ENCODE measurements at places on chromosomes 7 and 10. TPM values are rescaled to one million over a fixed set of nuclear protein-coding genes. Genes with fewer than 3 reads are reported as not detected.

Gene IGFBP3
- 122 TPM for total RNA-seq

Gene FAM25G
- not detected for total RNA-seq

Gene P4HA1
- total RNA-seq = 45.4 TPM

Gene C10orf143
- total RNA-seq = 1.7 TPM

Gene C10orf105
- total RNA-seq = not detected

Gene TCERG1L
- not detected for total RNA-seq

Gene SLC39A12
- not detected for total RNA-seq

Gene KNDC1
- total RNA-seq = 1.8 TPM

Gene SEMA3C
- 61.6 TPM for total RNA-seq

Gene SUN3
- not detected for total RNA-seq

DNA sequence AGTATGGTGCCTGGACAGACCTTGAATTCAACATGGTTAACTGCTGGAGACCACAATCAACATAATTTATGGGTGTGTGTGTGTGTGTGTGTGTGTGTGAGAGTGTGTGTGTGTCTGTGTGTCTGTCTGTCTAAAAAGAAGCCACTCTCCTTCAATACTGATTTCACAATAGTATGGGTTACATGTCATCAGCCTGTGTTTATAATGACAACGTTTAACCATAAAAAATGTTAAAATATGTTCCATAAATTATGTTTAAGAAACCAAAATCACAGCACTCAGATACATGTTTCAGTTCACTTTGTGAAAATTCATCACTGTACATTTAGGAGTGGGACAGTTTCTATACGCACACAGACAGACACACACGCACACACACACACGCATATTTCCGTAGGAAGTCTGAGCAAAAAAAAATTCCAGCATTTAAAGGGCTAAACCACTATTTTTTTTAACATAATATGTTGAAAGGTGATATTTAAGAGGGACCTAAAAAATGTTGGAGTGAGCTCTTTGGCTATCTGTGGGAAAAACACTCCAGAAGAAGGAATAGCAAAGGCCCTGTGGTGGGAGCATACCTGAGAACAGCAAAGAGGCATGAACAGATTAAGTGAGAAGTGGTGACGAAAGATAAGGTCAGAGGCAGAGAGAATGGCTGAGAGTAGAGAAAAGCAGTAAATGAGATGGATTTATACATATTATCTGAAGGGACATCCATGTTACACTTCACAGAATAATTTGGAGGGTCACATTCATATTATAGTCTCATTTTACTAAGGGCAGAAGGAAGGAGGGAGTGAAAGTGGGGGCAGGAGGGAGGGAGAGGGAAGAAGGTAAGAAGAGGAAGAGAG is 10.9 kb downstream of the PDZD8 start:
- no peaks in the 10 kb centered on the region for H3K36me3 ChIP-seq
- no peak overlapping the region for H3K4me3 ChIP-seq
- no peaks in the 10 kb centered on the region for H3K27me3 ChIP-seq
- peaks cover 35% of the 10 kb centered on the region for H3K4me1 ChIP-seq

GRCh38 chr7:7843240-7843639 is 124.8 kb upstream of the RPA3 start:
- no peak for DNase-seq
- H3K4me1 ChIP-seq = no peaks in the 10 kb centered on the region
- H3K36me3 ChIP-seq = no peaks in the 10 kb centered on the region
- H3K27ac ChIP-seq = no peak overlapping the region

GRCh38 chr7:43639858-43640491 is 57.1 kb downstream of the STK17A start:
- no peak for DNase-seq
- no peak overlapping the region for H3K4me3 ChIP-seq
- no peaks in the 10 kb centered on the region for H3K27me3 ChIP-seq
- H3K27ac ChIP-seq = peak overlapping the region; percentile 70
- H3K4me1 ChIP-seq = peaks cover 28% of the 10 kb centered on the region

GRCh38 chr7:115208710-115209560 is 287.0 kb downstream of the MDFIC start:
- no peak overlapping the region for H3K4me3 ChIP-seq
- H3K4me1 ChIP-seq = no peaks in the 10 kb centered on the region
- no peaks in the 10 kb centered on the region for H3K27me3 ChIP-seq
- DNase-seq = no peak
- no peaks in the 10 kb centered on the region for H3K36me3 ChIP-seq

DNA sequence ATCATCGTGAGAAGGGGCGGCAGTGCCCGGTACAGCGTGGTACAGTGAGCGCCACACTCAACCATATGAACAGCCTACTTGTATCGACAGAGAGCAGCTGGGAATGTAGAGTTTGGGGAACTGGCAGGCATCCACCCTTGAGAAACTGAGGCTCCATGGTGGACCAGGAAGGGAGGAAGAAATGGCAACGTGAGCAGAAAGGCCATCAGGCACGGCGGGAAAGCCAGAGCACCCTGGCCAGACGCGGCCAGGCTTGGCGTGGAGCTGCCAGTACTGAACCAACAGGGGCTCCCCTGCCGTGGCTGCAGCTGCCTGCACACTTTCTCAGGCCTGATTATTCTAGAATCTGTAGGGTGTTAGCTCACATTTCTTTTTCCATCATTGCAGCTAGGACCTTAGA is 442.3 kb downstream of the PTPRN2 start:
- no peaks in the 10 kb centered on the region for H3K4me1 ChIP-seq
- no peaks in the 10 kb centered on the region for H3K27me3 ChIP-seq
- no peak for DNase-seq
- H3K36me3 ChIP-seq = no peaks in the 10 kb centered on the region

- DNase-seq = no peak
- no peaks in the 10 kb centered on the region for H3K27me3 ChIP-seq
- H3K27ac ChIP-seq = no peak overlapping the region
Observed at GRCh38 chr7:104793066-104793465, 220.9 kb upstream of the KMT2E start.

DNA sequence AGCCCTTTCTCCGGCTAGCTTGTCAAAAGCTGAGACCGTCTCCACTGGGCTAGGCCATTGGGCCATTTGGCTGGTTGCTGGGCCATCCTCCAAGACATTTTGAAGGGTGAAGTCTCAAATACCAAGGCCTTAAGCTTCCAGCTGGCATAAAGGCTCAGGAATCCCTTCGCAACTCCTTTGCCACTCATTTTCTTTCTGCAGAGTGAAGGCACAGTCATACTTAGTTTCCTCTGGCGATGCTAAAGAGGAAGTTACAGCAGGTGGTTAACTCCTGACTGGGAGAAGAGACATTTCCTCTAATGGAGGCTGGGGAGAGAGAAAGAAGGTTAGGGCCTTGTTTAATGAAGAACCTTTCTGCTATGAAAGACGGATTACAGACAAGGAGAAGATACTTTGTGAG is 4.8 kb upstream of the REPIN1 start:
- no peak for DNase-seq
- H3K36me3 ChIP-seq = no peaks in the 10 kb centered on the region
- H3K4me3 ChIP-seq = no peak overlapping the region
- H3K4me1 ChIP-seq = peaks cover 14% of the 10 kb centered on the region
- no peaks in the 10 kb centered on the region for H3K27me3 ChIP-seq
- no peak overlapping the region for H3K27ac ChIP-seq

GRCh38 chr7:134532954-134533218 is 5.5 kb downstream of the AKR1B10 start:
- H3K4me3 ChIP-seq = no peak overlapping the region
- H3K4me1 ChIP-seq = no peaks in the 10 kb centered on the region
- no peaks in the 10 kb centered on the region for H3K36me3 ChIP-seq
- no peak for DNase-seq

GRCh38 chr7:127870231-127870907 is 160.9 kb downstream of the LRRC4 start:
- no peaks in the 10 kb centered on the region for H3K36me3 ChIP-seq
- H3K4me1 ChIP-seq = no peaks in the 10 kb centered on the region
- DNase-seq = no peak
- no peaks in the 10 kb centered on the region for H3K27me3 ChIP-seq

DNA sequence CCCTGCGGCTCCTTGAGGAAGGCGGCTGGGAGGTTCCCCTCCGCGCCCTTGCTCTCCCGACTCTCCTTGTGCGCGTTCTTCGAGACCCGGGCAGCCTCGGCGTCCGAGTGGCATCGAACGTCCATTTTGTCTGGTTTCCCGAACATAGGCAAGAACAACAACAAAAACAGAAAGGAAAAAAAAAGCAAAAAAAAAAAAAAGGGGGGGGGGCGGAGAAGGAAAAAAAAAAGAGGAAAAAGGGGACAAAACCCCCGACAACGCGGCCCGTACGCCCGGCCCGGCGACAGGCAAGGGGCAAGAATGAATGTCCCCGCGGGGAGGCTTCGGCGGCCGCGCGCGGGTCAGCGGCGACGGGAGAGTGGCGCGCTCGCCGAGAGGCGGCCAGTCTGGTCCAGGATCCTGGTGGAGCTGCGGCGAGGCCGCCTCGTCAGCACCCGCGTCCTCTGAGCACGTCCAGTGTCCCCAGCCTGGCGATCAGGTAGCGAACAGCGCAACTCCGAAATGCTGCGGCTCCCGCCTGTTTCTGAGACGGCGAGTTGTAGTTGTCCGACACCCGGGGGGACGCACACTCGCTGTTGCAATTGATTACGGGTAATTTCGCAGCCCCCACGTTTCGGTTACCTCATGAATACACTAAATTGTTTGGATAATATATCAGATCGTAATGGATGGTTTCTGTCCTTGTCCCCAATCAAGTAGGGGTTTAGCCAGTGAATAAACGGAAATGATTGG is at the start of gene VAX1:
TSS of gene VAX1 (minus strand) at position 360 of the 732 bp plus-strand sequence. CDS start at position 146, 214 bp downstream.
- no peaks in the 10 kb centered on the region for H3K36me3 ChIP-seq
- H3K27ac ChIP-seq = no peak within 1 kb of the TSS
- peak within 1 kb of the TSS; percentile 42 for H3K4me3 ChIP-seq
- DNase-seq = no peak
- H3K4me1 ChIP-seq = peaks cover 50% of the 10 kb centered on the region
- H3K27me3 ChIP-seq = peaks cover 63% of the 10 kb centered on the region

DNA sequence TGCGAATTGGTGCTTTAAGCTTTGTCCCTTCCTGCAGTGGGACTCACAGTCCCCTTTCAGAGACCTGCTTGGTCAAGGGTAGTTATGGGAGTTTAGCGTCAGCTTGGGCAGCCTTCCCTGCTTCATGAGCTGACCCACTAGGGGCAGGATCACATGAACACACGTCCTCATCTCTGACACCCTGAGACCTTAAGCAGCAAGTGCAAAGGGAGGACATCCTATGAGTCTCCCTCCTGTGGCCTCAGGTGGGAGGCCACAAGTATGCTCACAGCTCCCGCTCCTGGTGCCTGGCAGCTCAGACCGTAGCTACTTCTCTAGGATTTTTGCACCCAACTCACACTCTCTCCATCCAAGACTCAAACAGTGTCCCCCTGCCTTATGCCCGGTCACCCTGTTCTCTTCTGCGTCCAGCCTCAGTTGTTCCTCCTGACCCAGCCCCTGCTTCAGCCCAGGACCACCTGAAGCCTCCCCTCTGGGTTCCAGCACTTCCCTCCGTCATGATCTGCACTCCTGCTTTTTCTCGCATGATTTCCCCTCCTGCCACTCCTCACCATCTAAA is 136.6 kb upstream of the FAM20C start:
- DNase-seq = no peak
- no peaks in the 10 kb centered on the region for H3K4me1 ChIP-seq
- no peaks in the 10 kb centered on the region for H3K27me3 ChIP-seq
- no peaks in the 10 kb centered on the region for H3K36me3 ChIP-seq
- no peak overlapping the region for H3K27ac ChIP-seq
- H3K4me3 ChIP-seq = no peak overlapping the region

DNA sequence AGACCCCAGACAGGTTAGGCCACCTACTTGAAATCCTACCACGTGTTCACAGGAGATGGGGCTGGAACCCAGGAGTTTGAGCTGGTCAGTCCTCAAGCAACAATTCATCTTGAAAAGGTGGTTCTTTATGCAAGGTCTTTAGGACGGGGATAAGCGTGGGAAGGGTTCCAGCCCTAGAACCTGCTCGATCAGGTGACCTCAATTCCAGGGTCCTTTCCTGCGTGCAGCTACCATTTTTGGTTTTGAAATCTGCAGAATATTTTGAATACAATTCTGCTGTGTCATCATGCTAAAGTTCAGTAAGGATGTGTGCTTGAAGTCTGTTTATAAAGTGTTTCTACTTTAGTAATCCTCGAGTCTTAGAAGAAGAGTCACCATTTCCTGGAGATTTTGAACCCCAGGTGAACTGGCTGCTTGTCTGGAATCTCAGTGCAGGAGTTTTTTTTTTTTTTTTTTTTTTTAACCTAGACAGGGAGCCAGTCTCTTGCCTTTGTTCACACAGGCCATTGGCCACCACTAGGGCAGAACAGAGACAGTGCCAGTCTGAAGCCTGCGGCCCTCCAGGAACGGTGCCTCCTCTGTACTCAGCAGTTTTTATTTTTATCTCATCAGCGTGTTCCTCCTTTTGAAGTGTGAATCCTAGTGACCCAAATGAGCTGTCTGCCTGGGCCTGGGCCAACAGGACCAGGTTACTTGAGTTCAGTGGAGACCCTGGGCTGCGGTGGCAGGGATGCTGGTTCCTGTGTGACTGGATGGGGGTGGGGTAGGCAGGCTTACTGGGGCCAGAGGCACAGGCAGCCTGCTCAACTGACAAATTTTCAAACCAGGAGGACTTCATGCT is 54.6 kb downstream of the EEPD1 start:
- no peaks in the 10 kb centered on the region for H3K4me1 ChIP-seq
- no peak overlapping the region for H3K4me3 ChIP-seq
- H3K27me3 ChIP-seq = no peaks in the 10 kb centered on the region
- H3K36me3 ChIP-seq = no peaks in the 10 kb centered on the region
- DNase-seq = peak; percentile 66

- H3K4me1 ChIP-seq = peaks cover 52% of the 10 kb centered on the region
- no peak overlapping the region for H3K27ac ChIP-seq
- no peak overlapping the region for H3K4me3 ChIP-seq
- H3K36me3 ChIP-seq = no peaks in the 10 kb centered on the region
- DNase-seq = no peak
Observed at GRCh38 chr7:135970682-135971365, 6.3 kb downstream of the MTPN start.

DNA sequence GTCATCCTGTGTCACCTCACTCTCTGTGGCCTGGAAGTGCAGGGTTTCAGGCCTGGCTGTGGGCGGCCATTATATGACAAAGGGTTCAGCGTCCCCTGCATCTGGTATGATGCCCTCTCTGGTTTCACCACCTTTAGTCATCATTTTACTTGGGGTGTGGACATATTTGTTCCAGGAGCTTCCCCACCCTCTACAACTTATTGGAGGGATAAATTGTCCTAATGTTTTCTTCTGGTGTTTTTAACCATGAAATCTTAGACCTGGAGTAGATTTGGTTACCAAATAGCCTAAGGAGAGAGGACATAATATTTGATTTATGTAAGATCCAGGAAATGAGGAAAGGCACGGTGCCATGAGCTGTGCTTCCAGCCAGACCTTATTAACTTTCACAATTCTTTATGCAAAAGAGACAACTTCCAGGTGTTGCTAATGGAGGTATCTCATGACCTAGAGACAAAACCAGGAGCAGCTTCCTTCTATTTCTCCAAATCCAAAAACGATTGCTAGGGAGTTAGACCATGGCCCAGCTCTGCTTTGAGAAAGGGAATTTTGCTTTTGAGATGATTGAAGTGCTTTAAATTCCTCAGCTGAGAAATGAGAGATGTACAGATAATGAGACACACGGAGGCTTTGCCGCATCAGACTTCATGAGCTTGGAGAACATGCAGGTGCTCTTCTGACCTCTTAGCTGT is 20.9 kb downstream of the WBP1L start:
- H3K4me3 ChIP-seq = no peak overlapping the region
- H3K27me3 ChIP-seq = no peaks in the 10 kb centered on the region
- H3K27ac ChIP-seq = no peak overlapping the region
- DNase-seq = no peak
- H3K36me3 ChIP-seq = no peaks in the 10 kb centered on the region
- H3K4me1 ChIP-seq = no peaks in the 10 kb centered on the region

- peak overlapping the region; percentile 92 for H3K27ac ChIP-seq
- H3K27me3 ChIP-seq = no peaks in the 10 kb centered on the region
- DNase-seq = no peak
Observed at GRCh38 chr10:22228167-22228938, 10.5 kb upstream of the EBLN1 start.

Measured in right atrium auricular region (tissue), 2 donors.